GM23248 (cell line): ENCODE measurements at places on chromosomes 2 and 18. TPM values are rescaled to one million over a fixed set of nuclear protein-coding genes. Genes with fewer than 3 reads are reported as not detected.
A peak's percentile ranks its signal among the peaks of the same experiment; 100 is the strongest.

- H3K4me1 ChIP-seq, result peaks cover 12% of the 10 kb centered on the region
- no peaks in the 10 kb centered on the region for H3K36me3 ChIP-seq
- peak overlapping the region; percentile 33 for H3K4me3 ChIP-seq
- DNase-seq, result peak; percentile 61
Observed at GRCh38 chr18:69161383-69162028, 239.2 kb upstream of the DOK6 start.

- H3K4me1 ChIP-seq, result no peaks in the 10 kb centered on the region
- no peak overlapping the region for H3K4me3 ChIP-seq
Observed at GRCh38 chr18:21664069-21664468, 40.5 kb downstream of the ABHD3 start.

DNA sequence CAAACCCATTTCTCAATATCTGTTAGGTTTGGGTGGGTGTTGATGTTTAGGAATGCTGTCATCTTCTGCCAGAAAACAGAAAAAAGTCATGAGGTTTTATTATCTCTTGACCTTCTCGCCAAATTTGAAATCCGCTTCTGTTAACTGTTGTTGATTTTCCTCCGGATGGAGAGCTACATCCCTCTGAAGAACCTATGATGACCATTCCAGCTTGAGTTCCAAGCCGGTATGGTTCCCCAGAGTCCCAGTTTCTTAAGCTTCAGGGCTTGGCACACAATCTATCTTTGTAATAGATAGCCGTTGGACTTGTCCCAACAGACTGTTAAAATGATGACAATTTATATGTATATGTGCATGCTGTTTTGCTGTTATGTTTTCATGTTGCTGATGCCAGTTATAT lies 1201.0 kb downstream of the LRP1B start:
- no peak for DNase-seq
- H3K27me3 ChIP-seq, result no peaks in the 10 kb centered on the region
- H3K36me3 ChIP-seq, result no peaks in the 10 kb centered on the region
- no peak overlapping the region for H3K4me3 ChIP-seq
- no peak overlapping the region for H3K27ac ChIP-seq
- H3K4me1 ChIP-seq, result no peaks in the 10 kb centered on the region

- no peak for DNase-seq
- no peaks in the 10 kb centered on the region for H3K27me3 ChIP-seq
- peaks cover 10% of the 10 kb centered on the region for H3K4me1 ChIP-seq
- no peaks in the 10 kb centered on the region for H3K36me3 ChIP-seq
- no peak overlapping the region for H3K4me3 ChIP-seq
- no peak overlapping the region for H3K27ac ChIP-seq
Observed at GRCh38 chr2:101157272-101157671, 6.1 kb upstream of the TBC1D8 start.

GRCh38 chr18:49694402-49694801 lies 118.9 kb downstream of the ACAA2 start:
- H3K27me3 ChIP-seq, result no peaks in the 10 kb centered on the region
- H3K36me3 ChIP-seq, result no peaks in the 10 kb centered on the region
- no peak for DNase-seq
- H3K27ac ChIP-seq, result no peak overlapping the region
- H3K4me3 ChIP-seq, result no peak overlapping the region

GRCh38 chr2:202375033-202375608 lies 1.0 kb upstream of the BMPR2 start:
- no peaks in the 10 kb centered on the region for H3K36me3 ChIP-seq
- H3K4me1 ChIP-seq, result peaks cover 11% of the 10 kb centered on the region
- DNase-seq, result peak; percentile 90
- peak overlapping the region; percentile 100 for H3K27ac ChIP-seq
- no peaks in the 10 kb centered on the region for H3K27me3 ChIP-seq

GRCh38 chr2:45771261-45771660 lies 119.8 kb downstream of the PRKCE start:
- H3K4me3 ChIP-seq, result peak overlapping the region; percentile 11; the same call in 1 of the 2 replicates
- peaks cover 19% of the 10 kb centered on the region for H3K4me1 ChIP-seq
- H3K36me3 ChIP-seq, result no peaks in the 10 kb centered on the region
- peak; percentile 58 for DNase-seq
- no peaks in the 10 kb centered on the region for H3K27me3 ChIP-seq

DNA sequence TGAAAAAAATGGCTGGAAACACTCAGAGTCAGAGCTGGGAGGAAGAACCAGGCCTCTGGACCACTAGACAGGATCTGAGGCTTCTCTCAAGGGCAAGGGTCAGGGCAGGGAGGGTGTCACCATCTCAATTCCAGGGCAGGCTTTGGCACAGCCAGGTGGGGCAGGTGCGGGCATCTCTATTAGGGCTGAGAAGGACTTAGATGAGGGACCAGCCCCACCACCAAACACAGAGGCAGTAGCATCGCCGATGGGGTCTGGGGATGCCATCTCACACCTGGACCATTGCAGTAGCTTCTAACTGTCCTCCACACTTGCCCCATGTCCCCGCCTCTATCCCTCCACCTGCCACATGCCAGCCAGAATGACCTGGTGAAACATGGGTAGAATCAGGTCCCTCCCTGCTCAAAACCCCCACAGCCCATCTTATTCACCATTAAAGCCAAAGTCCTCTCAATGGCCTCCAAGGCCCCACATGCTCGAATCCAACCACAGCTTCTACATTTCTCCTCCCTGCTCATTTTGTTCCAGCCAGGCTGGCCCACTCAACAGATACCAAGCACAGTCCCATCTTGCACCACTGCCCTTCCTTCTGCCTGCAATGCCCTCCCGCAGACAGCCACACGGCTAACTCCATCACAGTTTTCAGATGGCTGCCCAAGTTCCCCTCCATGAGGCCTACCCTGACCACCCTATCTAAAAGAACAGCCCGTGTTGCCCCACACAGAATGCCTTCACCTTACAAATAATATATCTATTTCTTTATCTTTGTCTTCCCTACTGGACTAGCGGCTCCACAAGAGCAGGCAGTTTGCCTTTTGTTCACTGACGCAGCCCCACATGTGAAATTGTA lies 177.4 kb downstream of the SMAD2 start:
- no peaks in the 10 kb centered on the region for H3K36me3 ChIP-seq
- no peak overlapping the region for H3K27ac ChIP-seq
- no peak overlapping the region for H3K4me3 ChIP-seq
- no peaks in the 10 kb centered on the region for H3K4me1 ChIP-seq
- DNase-seq, result no peak
- no peaks in the 10 kb centered on the region; the same call in 1 of the 2 replicates for H3K27me3 ChIP-seq

- H3K4me3 ChIP-seq, result no peak overlapping the region
- H3K36me3 ChIP-seq, result no peaks in the 10 kb centered on the region
- peak; percentile 60 for DNase-seq
- no peak overlapping the region for H3K27ac ChIP-seq
Observed at GRCh38 chr2:50491541-50492476, 540.1 kb downstream of the NRXN1 start.

DNA sequence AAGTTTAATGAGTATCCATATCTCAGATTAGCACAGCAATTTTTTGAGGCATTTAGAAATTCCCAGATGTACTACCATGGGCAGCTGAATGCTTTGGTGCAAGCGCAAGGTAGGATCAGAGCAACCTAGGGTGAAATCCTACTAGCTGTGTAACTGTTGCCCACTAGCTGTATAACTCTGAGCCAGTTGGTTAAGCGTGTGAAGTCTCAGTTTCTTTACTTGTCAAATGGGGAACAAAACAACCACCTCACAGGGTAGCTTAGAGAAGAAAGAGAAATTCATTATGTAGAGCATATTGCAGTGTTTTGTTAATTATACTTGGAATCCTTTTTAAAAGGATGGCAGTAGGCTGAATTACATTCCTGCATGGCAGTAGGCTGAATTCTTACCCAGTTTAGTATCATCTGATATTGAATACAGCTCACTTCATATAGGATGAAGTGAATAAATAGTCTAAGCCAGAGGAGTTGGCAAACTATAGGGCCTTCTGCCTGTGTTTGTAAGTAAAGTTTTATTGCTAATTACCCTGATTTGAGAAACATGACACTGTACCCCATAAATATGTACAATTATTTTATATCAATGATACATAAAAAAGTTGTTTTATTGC lies 180.7 kb downstream of the PLCL1 start:
- H3K4me1 ChIP-seq, result no peaks in the 10 kb centered on the region
- no peaks in the 10 kb centered on the region for H3K27me3 ChIP-seq
- no peak overlapping the region for H3K27ac ChIP-seq
- no peaks in the 10 kb centered on the region for H3K36me3 ChIP-seq
- H3K4me3 ChIP-seq, result no peak overlapping the region

- H3K27me3 ChIP-seq, result no peaks in the 10 kb centered on the region
- peaks cover 14% of the 10 kb centered on the region; the same call in 1 of the 2 replicates for H3K36me3 ChIP-seq
- H3K4me1 ChIP-seq, result peaks cover 30% of the 10 kb centered on the region
- H3K27ac ChIP-seq, result no peak overlapping the region
- no peak overlapping the region for H3K4me3 ChIP-seq
- DNase-seq, result no peak
Observed at GRCh38 chr2:30150786-30151185, 4.0 kb downstream of the YPEL5 start.

DNA sequence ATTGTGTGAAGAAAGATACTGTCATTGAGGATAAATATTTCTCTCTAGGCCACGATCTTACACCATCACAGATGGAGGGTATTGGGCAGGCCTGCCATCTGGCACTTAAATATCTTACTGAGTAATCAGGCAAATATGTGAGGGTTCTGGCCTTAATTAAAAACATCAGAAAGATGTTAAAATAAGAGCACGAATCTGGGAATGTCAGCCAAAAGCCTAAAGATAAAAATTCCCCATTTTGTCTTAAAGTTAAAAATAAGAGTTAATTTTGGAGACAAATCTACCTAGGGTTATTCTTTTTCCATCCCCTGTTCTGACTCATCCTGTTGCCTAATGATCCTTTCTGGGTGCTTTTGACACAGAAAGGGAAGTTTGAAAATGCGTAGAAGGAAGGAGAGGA lies 121.0 kb downstream of the SUCLG1 start:
- no peak overlapping the region for H3K27ac ChIP-seq
- DNase-seq, result peak; percentile 71

DNA sequence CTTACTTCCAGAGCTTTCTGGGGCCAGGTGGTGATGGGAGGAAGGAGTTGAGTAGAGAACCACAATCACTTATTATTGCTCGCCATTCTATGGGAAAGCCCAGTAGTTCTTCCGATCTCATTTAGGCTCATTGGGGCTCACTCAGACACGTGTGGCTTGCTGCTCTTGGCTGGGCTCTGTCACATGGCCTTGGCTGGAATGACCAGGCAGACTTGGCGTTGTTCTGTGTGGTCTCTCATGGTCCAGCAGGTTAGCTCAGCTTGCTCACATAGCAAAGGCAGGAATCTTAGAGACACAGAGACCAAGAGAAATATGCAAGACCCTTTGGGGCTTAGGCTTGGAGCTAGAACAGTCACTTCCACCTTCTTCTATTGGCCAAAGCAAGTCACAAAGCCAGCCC lies 261.2 kb downstream of the LOXHD1 start:
- H3K36me3 ChIP-seq, result no peaks in the 10 kb centered on the region
- no peaks in the 10 kb centered on the region; the same call in 1 of the 2 replicates for H3K27me3 ChIP-seq
- H3K27ac ChIP-seq, result no peak overlapping the region
- H3K4me1 ChIP-seq, result no peaks in the 10 kb centered on the region
- H3K4me3 ChIP-seq, result no peak overlapping the region
- no peak for DNase-seq

- no peak overlapping the region for H3K4me3 ChIP-seq
Observed at GRCh38 chr2:86036669-86037138, 69.0 kb downstream of the POLR1A start.

UNC80 gene
- not detected in 2 replicates for total RNA-seq

ACP1 gene
- 116 and 183 TPM in 2 replicates for total RNA-seq

DSG1 gene
- not detected in 2 replicates for total RNA-seq

NETO1 gene
- total RNA-seq, result not detected in 2 replicates

PDIA6 gene
- total RNA-seq, result 363 and 367 TPM in 2 replicates
